ENCODE measurements at places on chromosomes 2 and 18.

DNA sequence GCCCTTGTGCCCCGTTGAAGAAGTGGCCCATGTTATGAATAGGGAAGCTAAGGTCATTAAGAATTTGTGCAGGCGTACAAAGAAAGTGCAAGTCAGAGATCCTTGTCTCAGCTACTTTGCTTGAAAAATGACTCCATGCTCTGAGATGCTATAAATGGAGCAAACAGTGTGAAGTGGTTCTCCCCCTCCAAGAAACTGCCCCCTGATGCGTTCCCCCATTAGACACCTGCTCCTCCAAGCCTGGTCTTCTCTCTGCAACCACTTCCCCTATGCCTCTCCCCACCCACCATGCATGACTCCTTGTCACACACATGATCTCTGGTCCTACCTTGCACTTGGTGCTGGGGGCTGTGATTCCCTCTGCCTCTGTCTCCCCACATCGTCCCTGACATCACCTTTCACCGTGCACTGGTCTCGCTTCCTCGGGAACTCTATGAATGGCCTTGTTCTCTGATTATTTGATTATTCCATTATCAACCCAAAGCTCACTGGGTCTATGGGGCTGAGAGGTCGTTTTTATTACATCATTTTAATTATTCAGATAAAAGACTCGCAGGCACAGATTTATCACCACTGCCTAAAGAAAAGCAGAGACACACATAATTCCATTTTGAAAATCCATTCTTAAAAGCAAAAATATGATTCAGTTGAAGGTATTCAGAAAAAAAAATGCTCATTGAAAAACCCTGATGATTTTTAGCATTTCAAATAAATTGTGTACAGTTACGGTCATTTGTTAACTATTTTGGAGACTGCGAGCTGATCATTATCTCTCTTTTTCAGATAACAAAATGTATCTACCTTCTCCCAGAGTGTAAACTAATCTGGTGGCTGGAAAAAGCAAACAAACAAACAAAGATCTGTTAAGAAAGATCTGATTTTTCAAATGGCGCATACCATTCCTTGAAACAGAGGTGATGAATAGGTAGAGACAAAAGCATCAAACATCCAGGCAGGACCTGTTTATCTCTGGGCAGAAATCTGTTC, 294.9 kb downstream of the SOX11 start:
- no peak for DNase-seq

DNA sequence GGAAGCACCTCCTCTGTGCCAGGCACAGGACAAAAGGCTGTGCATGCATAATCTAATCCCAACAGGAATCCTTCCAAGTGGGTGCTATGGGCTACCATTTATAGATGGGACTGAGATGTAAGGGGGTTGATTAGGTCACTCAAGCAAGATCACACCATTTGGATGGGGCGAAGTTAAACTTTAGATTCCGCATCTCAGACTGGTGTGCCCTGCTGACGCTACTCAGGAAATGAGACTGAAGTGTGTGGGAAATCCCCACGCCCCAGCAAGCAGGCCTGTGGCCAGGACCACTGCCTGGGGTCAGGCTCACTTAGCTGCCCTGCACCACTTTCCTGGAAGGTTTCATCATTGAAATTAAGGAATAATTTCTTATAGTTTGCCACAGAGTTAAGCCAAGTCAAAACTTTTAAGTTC, 70.5 kb upstream of the PPP1CB start:
- DNase-seq = no peak

- no peak for DNase-seq
These were observed 79.4 kb upstream of the FAM117B start for GRCh38 chr2:202555356-202555755.

DNA sequence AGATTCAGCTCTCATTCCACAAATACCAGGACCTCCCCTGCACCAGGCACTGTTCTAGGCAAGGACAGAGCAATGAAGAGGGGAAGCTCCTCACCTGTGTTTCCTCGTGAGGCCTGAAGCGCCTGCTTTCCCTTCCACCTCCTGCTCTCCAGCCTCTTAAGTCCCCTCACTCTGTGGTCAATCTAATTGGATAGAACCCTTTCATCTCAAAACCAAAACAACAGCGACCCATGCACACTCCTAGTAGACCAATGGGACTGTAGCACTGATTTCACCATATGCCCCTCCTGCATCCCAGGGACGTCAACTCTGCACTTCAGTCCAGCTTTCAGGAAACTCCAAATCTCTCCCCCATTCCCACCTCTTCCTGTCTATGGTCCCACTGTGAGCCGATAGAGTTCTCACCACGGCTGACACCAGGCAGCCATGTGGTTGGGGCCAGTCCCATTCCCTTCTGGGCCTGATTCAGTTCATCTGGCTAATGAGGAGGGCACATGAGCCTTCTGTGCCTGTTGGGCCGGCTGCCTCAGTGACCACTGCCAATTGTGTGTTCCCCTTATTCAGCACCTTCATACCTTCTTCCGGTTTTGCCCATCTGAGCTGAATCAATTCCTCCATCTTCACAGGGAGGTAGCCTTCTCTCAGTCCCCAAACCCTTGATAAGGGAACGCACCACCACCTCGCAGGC, 33.3 kb upstream of the MAT2A start:
- DNase-seq = no peak

- DNase-seq = no peak
These were observed 26.6 kb downstream of the PTPN18 start for GRCh38 chr2:130382313-130382917.

GRCh38 chr2:217106650-217107014, 246.8 kb upstream of the TNP1 start:
- DNase-seq = no peak

DNA sequence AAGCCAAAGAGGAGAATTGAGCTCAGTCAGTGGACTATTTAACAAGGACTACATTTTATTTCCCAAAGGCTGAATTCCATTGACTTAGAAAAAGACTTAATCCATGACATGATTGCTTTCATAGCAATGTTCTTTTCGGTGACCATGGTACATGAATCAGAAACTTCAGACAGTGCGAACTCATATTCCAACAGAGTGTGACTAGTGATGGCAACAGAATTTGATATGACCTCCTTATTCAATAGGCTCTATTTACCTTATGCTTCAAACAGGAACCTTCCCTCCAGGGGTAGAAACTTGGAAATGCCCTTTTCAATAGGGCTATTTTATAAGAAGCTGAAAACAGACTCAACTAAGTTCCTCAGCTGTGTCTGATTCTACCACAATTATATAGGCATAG, 191.9 kb downstream of the RND3 start:
- DNase-seq = no peak

GRCh38 chr2:11203480-11203879, 48.2 kb downstream of the SLC66A3 start:
- no peak for DNase-seq

- DNase-seq = no peak
These were observed 249.8 kb upstream of the GCFC2 start for GRCh38 chr2:75960472-75961009.
